ENCODE measurements at places on chromosomes 7 and 10.

- no peak for DNase-seq
Measured at GRCh38 chr10:55078121-55078520, 277.1 kb upstream of the PCDH15 start.

- DNase-seq = no peak
Measured at GRCh38 chr7:122412883-122413282, 108.3 kb upstream of the FEZF1 start.

- DNase-seq = no peak
Measured at GRCh38 chr10:113515161-113515560, 37.7 kb upstream of the HABP2 start.

GRCh38 chr7:94512735-94513564 lies 3.3 kb downstream of the CASD1 start:
- peak; percentile 2 for DNase-seq

DNA sequence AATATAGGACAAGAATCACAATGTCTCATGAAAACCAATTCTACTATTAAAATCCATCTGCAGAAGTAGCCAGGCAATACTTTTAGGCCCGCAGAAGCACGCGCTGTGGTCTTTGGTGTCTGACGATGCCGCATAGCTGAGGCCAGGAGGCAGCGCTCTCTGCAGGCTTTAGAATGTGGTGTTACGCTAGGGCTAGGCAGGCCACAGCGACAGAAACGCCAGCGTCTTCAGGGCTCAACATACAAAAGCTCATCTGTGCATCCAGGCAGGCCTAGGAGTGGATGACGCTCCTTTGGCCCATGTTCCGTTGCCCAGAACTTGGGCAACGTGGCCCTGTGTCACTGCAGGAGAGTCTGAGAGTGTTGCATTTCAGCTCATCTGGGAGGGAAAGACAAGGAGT lies 601.1 kb upstream of the FOXK1 start:
- no peak for DNase-seq

- DNase-seq = no peak
Measured at GRCh38 chr7:104986628-104987259, 27.3 kb upstream of the KMT2E start.

GRCh38 chr10:118754229-118754555 lies 578 bp downstream of the CACUL1 start:
- peak; percentile 83 for DNase-seq

GRCh38 chr7:128744366-128744905 lies 5.3 kb downstream of the CALU start:
- no peak for DNase-seq

DNA sequence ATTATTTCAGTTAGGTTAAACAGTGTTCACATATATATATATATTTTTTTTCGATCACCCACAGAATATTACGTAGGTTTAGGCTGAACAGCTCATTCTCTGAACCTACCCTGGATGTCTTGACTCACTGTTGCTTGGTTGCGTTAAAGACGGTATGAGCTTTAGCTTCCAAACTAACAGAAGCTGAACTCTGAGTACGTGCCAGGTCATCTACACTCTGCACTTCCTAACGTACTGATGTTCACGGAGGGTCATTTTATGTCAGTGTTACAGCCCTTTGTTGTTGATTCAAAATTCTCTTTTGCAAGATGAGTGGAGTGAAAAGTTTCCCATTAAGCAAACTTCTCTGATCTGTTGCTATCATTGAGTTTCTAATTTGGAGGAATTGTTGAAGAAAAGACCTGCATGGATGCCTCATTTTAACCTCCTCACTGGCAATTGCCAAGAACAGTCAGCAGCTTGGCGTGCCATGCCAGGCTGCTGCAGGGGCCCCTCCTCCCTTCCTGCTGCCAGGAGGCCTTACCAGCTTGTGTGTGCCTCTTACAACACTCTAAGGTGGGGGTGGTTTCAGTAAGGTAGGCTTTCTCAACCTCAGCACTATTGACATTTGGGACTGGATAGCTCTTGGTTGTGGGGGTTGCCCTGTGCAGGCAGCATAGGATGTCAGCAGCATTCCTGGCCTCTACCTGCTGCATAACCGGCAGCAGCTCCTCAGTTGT lies 44.3 kb downstream of the INSYN2A start:
- no peak for DNase-seq

DNA sequence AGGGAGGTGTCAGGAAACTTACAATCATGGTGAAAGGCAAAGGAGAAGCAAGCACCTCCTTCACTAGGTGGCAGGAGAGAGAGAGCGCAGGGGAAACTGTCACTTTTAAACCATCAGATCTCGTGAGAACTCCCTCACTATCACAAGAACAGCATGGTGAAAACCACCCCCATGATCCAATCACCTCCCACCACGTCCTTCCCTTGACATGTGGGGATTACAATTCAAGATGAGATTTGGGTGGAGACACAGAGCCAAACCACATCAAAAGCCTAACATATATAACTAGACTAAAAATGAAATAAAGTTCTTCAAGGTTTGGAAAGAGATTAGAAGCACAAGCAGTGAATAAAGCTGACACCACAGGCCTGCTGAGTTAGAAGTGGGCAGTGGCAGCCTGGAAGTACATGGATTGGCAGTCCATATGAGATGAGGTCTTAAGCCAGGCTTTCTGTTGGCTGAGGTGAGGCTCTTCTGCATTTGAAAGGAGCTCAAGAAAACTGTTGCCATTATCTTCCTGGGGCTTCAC lies 96.4 kb upstream of the MDFIC start:
- DNase-seq = peak; percentile 20

GRCh38 chr7:74069086-74069541 lies 14.5 kb upstream of the LIMK1 start:
- no peak for DNase-seq

GRCh38 chr10:113169853-113170460 lies 219.9 kb downstream of the TCF7L2 start:
- no peak for DNase-seq

DNA sequence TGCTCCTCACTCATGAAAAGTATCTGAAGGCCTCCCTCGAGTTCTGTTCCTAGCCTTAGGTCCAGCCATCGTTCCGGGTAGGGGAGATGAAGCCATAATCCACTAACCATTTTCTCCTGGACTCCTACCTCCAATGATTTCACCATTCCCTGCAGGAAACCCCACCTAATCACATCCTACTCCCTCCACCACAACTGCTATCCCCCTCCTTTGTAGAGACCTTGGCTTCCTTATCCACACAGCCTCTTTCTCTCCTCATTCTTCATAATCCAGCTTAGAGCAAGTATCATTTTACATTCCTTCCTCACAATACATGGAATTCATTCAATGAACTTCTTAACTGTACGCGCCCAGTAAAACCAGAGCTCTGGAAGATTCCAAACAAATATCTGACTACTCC lies 18.7 kb downstream of the HNRNPF start:
- no peak for DNase-seq

DNA sequence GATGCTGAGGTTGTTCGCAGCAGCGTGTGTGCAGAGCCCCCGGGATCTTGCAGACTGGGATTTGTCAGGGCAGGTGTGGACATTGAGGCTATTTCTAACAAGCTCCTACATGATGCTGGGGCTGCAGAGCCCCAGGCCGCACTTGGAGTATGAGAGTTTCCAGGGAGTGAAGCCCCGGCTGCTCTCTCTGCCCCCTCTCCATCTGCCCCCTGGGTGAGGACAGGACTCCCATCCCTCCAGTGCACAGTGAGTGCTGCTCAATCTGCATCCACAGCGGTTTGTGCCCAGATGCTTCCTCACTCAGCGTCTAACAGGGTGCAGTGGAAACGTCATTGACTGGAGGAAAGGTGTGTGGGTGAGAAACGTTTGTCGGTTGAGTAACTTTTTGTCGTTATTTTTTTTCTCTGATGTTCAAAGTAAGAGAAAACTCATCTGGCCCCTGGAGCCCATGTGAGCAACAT lies 25.3 kb downstream of the IL2RA start:
- DNase-seq = no peak

- DNase-seq = no peak
Measured at GRCh38 chr7:157089100-157089610, 49.6 kb upstream of the UBE3C start.

DNA sequence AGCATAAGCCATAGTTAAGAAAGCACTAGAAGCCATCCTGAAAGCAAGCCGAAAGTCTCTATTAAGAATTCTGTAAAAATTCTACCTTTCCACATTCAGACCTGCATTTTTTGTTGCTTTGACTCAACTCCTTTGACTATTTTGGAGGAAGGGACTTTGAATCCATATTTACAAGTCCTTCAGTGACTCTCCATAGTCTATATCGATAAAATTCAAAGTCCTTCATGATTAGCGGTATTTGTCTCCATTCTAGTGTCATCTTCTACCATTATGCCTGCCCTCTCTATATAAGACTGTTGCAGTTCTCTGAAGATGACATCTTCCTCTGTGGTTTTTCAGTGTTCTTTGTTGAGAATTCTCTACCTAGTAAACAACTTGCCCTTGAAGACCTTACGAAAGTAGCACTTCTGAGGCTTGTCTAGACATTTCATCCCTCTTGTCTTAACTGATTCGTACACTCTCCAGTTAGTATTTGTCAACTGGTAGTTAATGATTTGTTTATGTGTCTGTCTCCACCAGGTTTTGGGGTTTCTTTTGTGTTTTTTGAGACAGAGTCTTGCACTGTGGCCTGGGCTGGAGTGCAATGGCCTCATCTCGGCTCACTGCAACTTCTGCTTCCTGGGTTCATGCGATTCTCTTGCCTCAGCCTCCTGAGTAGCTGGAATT lies 1.7 kb downstream of the CCSER2 start:
- DNase-seq = no peak

DNA sequence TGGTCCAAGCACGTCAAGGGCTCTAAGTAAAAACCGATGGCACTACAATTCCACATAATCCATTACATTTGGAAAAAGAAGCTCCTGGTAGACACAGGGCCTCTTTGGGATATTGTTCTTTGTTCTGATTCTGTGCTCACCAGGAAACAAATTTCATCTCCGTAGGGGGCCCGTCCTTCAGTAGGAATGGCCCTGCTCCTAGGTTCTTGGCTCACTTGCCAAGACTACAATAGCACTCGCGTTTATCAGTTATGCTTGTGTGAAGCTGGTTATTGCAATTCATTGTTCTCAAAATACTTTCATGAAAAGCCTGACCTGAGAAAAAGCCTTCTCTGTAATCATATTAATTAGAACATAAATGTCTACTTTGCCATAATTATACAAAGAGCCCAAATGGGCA lies 10.3 kb upstream of the ZC3HAV1L start:
- DNase-seq = no peak

DNA sequence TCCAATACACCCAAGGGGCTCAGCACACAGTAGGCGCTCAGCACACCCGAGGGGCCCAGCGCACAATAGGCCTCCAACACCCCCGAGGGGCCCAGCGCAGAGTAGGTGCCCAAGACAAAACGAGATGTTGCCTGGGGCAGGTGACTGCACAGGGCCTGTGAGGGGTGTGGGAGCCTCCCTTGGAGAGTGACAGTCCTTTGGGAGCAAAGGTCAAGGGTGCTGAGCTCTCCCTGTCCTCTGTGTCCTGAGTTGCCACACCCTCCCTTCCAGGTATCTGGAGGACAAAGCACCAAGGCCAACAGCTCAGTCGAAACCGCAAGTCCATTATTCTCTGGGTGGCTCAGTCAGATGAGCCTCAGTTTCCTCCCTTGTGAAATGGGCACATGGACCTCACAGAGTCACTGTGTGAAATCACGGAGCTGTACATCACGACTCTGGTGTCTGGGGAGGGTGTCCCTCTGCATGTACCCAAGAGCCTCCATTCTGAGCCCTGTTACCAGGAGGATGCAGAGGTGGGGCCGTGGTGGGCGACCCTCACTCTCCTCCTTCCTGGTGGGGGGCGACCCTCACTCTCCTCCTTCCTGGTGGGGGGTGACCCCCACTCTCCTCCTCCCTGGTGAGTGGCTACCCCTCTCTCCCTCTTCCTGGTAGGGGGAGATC lies 81.3 kb downstream of the FOXL3 start:
- no peak for DNase-seq

- DNase-seq = no peak
Measured at GRCh38 chr7:11228515-11228914, 254.8 kb downstream of the PHF14 start.

DNA sequence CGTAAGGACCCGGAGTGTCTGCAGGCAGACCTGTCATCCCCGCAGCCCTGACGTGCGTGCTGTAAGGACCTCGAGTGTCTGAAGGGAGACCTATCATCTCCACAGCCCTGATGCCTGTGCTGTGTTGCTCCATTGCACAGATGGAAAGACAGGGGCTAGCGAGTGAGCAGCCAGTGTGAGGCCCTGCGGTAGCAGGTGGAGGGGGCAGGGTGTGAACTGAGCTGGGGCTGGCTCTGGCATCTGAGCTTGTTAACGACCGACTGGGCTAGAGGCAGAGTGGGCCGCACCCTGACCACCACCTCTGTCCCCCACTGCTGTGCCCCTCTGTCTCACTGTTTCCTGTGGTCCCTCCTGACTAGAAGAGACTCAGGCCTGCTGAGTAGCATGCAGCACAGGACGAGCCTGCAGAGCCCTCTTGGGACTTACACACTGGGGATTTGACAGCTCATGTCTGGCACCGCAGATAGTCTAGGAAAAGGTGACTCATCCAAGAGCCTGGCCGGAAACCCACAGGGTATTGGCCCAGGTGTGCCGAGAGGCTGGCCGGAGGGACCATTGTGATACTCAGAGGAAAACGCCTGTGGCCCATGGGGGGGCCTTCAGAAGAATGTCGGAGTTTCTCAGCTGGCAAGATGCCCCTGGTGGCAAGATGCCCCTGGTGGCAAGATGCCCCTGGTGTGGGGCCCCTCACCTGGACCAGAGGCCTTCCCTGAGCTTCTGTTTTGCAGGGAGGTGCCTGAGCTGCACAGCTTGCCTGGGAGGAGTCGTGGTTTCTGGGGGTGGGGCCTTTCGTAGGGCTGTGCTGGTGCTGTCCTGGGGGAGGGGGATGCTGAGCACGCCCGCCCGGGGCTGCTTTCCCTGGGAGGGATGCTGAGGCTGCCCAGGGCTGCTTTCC lies 34.3 kb downstream of the INPP5A start:
- peak; percentile 49 for DNase-seq

GRCh38 chr10:123154711-123155505 lies 706 bp downstream of the BUB3 start:
- DNase-seq = peak; percentile 81

- no peak for DNase-seq
Measured at GRCh38 chr10:110444004-110444337, 53.7 kb upstream of the DUSP5 start.
